ENCODE measurements at places on chromosomes 16 and 17.

DNA sequence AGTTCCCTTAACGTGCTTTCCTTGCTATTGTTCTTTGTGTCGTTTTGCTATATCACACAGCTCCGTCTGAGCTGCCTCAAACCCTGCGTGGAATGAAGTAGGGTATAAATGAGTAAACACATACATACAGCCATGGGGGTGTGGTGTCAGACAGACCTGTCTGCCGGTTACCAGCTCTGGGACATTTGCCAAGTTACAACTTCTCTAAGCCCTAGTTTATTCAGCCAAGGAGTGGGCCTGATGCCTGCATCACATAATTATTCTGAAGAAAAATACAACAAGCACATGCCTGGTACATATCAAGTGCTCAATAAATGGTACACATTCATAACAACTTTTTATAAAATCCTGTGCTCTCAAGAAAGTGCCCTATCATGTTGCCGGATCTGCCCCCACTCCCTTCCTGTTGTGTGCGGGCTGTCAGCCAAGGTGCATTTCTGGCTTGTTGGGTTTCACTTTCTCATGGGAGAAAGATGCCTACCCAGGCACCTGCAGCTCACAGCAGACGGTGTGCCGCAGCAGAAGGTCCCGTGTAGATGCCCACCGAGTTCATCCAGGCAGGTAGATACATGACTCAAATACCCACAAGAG, 30.5 kb downstream of the SMPD3 start:
- DNase-seq, result no peak

DNA sequence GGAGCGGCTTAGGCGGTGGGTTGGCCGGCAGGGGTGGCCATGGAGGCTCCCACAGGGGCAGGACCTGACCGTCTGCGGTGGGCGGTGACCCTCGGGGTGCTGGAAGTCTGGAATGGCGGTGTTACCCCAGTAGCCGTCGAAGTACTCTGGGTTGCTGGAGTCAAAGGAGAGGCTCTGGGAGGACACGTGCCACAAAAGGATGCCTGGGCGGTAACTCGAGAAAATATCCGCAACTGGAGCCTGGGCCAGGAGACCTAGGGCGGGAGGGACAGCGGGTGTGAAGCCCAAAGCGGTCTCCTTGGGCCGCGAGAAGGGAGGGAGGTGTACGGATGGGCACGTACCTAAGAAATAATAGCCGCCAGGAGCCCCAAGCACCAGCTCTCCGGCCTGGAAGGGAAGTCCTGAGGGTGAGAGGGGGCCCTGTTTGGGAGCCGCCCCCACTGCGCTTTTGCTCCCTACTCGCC, 4.6 kb downstream of the ITGA2B start:
- DNase-seq, result peak; percentile 56

DNA sequence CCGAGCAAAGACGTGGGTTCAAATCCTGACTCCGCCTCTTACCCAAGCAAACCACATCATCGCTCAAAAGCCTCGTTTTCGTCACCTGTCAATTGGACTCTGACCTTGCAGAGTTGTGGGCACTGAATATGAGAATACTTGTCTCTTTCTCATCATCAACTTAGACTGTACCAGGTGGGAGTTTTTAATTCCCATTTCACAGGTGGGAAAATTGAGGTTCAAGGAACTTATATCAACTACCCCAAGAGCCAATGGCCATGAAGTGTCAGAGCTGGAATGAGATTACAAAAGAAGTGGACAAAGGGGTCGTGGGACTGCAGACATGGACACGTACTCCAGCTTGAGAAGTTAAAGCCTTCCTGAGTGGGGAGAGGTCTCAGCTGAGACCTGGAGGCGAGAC, 10.8 kb downstream of the TMEM114 start:
- DNase-seq, result no peak

GRCh38 chr16:80006241-80007215, 406.0 kb upstream of the MAF start:
- DNase-seq, result no peak

DNA sequence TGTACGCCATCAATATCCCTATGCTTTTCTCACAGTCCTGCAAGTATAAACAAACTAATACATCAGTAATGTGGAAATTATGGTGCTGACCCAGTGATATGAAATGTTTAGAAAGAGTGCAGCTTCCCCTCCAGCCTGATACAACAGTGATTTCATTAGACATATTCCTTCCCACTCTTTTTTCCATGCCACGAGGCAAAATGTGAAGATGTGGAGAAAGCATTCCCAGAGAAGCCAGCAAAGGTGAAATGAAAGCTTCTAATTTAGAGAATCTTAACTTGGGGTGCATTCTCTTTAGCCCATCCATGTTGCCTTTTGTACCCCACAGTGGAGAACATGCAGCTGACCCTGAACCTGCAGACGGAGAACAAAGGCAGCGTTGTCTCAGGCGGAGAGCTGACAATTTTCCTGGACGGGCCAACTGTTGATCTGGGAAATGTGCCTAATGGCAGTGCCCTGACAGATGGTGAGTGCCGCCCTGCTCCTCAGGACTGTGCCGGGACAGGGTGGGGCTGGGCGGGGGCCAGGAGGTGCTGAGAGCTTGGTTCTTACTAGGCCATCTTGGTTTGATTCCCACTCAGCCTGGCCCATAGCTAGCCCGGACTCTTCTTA, 77.8 kb downstream of the WWP2 start:
- DNase-seq, result no peak

DNA sequence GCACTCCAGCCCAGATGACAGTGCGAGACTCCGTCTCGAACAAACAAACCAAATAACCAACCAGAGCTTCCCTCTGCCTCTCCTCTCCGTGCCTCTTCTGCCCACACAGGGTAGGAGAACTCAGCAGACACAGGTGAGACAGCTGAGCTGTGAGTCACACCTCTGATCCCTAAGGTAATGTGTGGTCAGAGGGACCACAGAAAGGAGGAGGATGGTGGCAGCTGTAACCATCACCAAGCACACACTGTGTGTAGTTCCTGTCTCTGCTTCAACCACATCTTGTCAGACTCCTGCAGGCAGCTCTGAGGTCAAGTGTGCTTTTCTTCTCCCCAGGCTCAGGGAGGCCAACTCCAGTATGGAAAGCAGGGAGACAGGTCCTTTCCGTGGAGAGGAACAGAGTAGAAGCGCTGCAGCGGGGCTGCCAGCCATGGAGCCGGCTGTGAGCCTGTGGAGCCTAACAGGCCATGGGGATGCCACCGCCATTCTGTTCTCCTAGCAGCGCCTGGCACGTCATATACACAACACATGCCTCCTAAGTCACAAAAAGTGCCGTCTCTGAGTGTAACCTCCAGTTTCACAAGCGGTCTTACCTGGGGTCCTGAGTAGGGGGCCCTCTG, 7.1 kb downstream of the NUDT16L1 start:
- no peak for DNase-seq

DNA sequence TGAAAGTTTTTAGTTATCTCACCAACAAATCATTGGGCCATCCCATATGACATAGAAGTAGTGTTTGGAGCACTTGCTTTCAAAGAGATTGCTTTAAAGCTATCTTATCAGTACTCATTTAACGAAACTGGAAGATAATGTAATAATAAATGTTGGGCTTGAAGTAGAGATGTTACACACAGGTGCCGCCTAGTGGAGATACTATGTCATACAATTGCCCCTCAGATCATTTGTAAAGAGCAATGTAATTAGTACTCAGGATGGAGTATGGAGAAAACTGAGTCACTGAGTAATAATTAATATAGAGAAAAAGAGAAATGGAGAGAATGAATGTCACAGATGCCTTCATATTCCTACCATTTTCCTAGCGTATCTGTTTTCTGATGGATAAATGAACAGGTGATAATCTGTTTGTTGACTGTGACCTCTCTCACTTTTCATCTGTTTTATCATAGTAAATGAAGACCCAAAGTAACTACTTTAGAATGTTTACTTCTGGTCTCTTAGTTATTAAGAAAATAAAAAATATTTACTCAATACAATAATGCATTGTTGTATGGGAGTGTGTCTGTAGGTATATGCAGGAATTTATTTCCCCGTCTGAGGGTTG, 80.4 kb downstream of the EFCAB5 start:
- peak; percentile 14 for DNase-seq

DNA sequence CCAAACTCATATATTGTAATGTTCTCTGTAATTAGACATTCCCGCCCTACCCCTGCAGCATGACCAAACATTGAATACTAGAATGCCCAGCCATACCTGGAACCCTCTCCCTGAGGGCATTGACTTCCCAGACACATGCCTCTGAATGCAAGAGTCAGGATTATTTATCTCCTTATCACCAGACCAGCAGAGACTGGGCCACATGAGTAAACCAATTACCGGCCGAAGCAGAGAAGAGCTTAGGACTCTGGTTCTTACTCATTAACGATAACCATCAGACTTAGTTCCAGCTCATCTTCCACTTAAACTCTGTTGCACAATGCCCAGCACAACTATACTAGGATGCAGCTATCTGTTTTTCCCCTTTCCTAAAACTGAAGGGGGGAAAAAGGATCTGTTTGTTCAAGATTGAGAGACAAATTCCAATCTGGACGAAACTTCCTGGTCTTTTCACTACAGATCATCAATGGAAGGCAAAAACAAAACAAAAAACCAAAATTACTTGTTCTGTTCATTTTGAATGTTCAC, 88.2 kb upstream of the CORO6 start:
- no peak for DNase-seq

- DNase-seq, result no peak
Observed at GRCh38 chr16:30546115-30546514, 11.5 kb upstream of the ZNF747 start.

GRCh38 chr16:10169031-10169430, 13.2 kb downstream of the GRIN2A start:
- DNase-seq, result no peak

DNA sequence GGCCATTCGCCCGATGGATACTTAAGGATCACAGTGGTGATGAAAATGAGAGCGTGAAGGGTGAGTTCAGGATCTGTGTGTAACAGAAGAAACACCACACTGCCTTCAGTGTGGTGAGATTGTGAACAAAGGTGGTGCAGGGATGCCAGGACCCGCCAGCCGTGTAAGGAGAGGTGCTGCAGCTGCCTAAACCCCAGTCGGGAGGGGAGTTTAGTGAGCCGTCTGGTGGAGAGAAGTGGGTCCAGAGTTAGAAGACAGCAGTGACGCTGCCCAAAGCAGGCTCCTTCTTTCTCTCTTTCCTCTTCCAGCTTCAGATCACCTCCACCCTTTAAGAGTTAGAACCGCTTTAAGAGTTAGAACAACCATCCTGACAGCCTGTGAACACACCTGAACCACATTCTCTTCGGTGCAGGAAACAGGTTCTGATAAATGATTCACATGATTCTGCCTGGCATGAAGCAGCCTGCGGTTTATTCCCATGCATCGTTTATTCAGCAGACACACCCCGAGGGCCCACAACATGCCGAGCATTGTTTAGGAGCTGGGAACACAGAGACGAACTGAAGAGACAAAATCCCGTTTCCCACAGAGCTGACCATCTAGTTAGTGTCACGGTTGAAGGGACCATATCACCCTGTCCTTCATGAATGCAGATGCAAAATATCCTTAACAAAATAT, 84.0 kb upstream of the DNAH17 start:
- DNase-seq, result no peak

DNA sequence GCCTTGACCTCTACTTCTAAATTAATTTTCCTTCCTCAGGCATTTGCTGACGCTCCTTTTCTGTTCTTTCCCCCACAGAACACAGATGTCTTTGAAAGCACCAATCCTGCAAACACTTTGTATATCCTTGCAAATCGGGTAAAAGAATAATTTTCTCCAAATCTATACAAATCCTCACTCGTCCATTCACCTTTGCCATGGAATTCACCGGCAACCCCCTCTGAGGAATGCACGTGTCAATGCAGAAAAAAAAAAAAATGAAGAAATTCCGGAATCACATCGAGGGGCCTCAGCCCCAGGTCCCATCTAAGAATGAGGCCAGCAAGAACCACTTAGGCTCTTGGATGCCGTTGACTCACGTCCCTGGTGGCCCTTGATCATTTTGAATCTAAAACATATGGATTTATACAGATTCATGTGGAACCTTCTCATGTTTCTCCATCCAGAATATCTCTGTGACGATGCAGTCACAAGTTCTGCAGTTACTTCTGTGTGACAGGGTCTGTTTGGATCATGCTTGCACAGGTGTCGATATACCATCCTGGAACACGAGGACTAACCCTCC, 136.9 kb downstream of the RBFOX3 start:
- no peak for DNase-seq

DNA sequence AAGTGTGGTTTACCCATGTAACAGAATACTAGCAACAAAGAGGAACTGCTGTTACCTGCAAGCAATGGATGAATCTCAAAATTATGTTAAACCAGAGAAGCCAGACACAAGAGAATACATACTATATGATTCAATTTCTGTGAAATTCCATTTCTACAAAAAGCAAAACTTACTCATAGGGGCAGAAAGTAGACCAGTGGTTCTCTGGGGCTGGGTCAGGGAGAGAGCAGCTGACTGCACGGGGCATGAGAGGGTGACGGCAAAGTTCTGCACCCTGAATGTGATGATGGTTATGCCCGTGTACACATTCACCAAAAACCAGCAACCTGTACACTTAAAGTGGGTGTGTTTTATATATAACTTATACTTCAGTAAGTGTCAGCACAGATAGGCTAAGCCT, 3.1 kb downstream of the ZNF843 start:
- no peak for DNase-seq

DNA sequence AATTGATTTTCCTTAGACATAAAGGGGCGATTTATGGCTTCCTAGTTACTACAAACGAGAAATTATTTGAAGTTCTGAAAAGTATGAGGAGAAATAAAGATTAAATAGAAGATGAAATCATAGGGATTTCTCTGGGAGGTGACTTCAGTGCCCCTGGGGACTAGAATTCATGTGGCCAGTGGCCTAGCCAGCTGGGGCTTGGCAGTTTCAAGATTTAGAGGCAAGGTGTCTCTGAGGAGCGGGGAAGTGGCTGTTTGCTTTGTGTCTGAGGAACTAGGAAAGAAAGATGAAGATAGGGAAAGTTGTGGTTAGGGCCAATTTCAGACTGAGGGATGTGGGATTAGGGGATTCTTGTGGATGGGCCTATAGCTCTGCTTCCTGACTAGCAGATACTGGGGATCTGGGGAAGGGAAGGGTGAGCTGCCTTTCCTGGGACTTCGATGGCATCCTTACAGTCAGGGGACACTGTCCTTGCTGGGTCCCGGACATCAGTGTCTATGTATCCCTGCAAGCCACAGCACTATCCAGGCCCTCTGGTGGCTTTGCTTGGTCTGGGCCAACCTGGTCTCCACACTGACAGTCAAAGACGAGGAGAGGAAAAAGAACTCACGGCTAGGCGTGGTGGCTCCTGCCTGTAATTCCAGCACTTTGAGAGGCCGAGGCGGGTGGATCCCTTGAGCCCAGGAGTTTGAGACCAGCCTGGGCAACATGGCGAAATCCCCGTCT, 22.4 kb upstream of the MEOX1 start:
- DNase-seq, result no peak

- no peak for DNase-seq
Observed at GRCh38 chr16:52090080-52090479, 456.9 kb downstream of the TOX3 start.

GRCh38 chr17:632560-632959, 82.1 kb downstream of the VPS53 start:
- DNase-seq, result no peak

GRCh38 chr17:51537996-51538550, 277.7 kb downstream of the UTP18 start:
- no peak for DNase-seq
